ENCODE measurements at places on chromosomes 6 and 20. TPM values are rescaled to one million over a fixed set of nuclear protein-coding genes. Genes with fewer than 3 reads are reported as not detected.

MRAP2 gene
- total RNA-seq = 1.6 TPM

SCGN gene
- total RNA-seq = 28.3 TPM

BMP5 gene
- 0.44 TPM for total RNA-seq

PLEKHG1 gene
- 2.2 TPM for total RNA-seq

SEL1L2 gene
- total RNA-seq = not detected

RAET1G gene
- not detected for total RNA-seq

GCNT2 gene
- total RNA-seq = 1.8 TPM

ZNF334 gene
- total RNA-seq = 2.6 TPM

NR2E1 gene
- total RNA-seq = 0.19 TPM

ROS1 gene
- 0.03 TPM for total RNA-seq

NOX3 gene
- not detected for total RNA-seq

C20orf144 gene
- total RNA-seq = 0.09 TPM

MCCD1 gene
- not detected for total RNA-seq

JAG1 gene
- 60.1 TPM for total RNA-seq

TBC1D7 gene
- total RNA-seq = 8.4 TPM

NNAT gene
- not detected for total RNA-seq

PPP1R14C gene
- 0.90 TPM for total RNA-seq

TPX2 gene
- not detected for total RNA-seq

SLC17A4 gene
- total RNA-seq = 5.2 TPM

ZFP64 gene
- 4.8 TPM for total RNA-seq

PGC gene
- 3.4 TPM for total RNA-seq

KCNB1 gene
- total RNA-seq = 2.5 TPM

ELOVL5 gene
- total RNA-seq = 2.8 TPM

PTK7 gene
- 10.7 TPM for total RNA-seq

SLC22A2 gene
- not detected for total RNA-seq

AMD1 gene
- 26.0 TPM for total RNA-seq

BPIFB2 gene
- total RNA-seq = not detected

AAR2 gene
- 7.0 TPM for total RNA-seq

SLC17A1 gene
- total RNA-seq = not detected

TFAP2C gene
- total RNA-seq = 0.49 TPM

SCRT2 gene
- not detected for total RNA-seq

SRMS gene
- total RNA-seq = not detected

OPRL1 gene
- 0.25 TPM for total RNA-seq

PRSS16 gene
- total RNA-seq = 14.0 TPM

CST7 gene
- not detected for total RNA-seq

SCAF8 gene
- 25.4 TPM for total RNA-seq

CCDC170 gene
- total RNA-seq = not detected

TRAPPC3L gene
- total RNA-seq = not detected

PACSIN1 gene
- total RNA-seq = 1.4 TPM

NQO2 gene
- 21.6 TPM for total RNA-seq

GSTA3 gene
- total RNA-seq = not detected

NKX2-2 gene
- 3.9 TPM for total RNA-seq

PRL gene
- not detected for total RNA-seq

OR2H1 gene
- not detected for total RNA-seq

SLC22A7 gene
- total RNA-seq = not detected

DYNLT2 gene
- 0.66 TPM for total RNA-seq

PKIB gene
- total RNA-seq = 7.3 TPM
